ENCODE measurements at places on chromosomes 16 and 17.

DNA sequence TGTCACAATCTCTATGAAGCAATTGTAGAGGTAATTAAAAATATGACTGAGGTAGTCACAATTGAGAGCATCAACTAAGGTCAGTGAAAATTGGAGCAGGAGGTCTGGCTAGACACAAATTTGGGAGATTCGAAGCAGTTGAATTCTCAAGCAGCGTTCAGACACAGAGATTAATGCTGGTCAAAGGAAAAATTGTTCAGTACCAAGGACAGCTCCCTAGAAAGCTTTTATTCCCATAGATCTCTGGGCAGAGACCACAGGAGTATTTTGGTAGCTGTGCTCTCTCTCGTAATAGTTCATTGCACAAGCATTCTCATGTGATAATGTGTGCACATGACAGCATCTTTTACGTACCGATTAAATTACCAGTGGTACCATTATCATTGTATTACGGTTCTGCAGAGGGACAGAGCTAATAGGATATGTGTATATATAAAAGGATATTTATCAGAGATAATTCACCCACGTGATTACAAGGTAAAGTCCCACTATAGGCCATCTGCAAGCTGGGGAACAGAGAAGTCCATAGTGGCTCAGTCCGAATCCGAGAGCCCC is 387.5 kb upstream of the HSBP1 start:
- no peak for DNase-seq

- no peak for DNase-seq
Measured at GRCh38 chr17:19372439-19372838, 5.9 kb upstream of the MAPK7 start.

DNA sequence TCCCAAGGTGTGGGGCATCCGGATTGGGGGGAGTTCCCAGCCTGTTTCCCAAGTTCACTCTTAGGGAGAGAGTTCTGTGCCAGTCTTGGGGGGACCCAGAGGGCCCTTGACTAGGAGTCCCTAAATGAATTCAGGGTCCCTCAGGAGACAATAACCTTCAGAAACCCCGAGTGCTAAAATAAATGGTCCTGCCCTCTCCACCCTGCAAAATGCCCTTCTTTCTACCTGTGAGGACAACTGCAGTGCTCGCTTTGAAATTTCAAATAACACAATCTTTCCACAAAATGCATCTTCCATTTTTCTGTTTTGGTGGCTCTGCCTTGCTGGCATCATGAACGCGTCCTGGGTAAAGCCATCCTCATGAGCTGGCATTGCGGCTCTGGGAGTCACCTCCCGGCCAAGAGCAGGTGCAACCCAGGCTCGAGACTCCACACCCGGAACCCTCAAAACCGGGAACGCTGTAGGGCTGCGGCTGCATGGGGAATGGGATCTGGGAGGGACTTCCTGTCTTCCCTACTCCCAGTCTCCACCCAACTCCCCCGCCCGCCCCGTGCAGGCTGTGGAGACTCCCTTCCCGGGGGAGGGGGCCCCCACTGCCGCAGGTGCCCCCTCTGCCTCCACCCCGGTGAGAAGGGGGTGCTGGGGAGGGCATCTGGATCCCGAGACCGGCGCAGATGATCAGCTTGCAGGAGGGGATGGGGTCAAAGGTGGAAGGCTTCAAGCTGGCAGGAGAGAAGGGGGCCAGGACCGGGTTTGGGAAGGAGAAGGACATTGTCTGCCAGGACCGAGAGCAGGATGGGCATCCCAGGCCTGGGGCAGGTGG is at the start of gene ZNF205:
ZNF205 (plus strand) TSS at position 529 of the 823 bp plus-strand sequence. CDS start 845 bp downstream, outside the sequence.
- no peak for DNase-seq

DNA sequence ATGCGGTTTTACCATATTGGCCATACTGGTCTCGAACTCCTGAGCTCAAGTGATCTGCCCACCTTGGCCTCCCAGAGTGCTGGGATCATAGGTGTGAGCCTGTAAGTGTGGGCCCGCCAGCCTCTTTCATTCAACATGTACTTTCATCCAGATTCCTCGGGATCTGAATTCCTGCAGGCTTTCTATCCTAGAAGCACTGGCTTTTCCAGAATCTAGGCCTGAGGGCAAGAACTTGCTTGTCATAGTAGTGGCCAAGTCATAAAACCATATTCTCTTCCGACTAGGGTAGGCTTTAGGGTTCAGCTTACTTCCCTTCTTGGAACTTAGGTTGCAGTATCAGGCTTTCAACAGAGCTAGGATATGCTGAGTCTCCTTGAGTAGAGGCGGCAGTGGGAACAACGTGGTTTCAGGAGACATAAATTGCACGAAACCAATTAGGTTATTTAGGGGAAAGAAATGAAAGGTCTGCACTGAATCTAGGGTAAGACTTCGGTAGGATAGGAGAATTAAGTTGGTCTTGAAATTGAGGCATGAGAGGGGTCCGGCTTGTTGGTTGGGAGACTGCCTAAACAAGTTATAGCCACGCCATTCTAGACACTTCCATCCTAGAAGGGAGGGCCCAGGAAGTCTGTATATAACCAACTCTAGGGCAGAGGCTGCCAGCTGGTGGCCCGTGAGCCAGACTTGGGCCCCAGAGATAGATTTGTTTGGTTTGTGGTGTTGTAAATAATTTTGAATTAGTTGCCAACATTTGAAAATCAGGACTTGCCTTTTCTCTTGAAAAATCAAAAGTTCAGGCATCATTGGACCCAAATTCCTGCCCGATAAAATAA is 15.6 kb downstream of the SLC7A6 start:
- no peak for DNase-seq

DNA sequence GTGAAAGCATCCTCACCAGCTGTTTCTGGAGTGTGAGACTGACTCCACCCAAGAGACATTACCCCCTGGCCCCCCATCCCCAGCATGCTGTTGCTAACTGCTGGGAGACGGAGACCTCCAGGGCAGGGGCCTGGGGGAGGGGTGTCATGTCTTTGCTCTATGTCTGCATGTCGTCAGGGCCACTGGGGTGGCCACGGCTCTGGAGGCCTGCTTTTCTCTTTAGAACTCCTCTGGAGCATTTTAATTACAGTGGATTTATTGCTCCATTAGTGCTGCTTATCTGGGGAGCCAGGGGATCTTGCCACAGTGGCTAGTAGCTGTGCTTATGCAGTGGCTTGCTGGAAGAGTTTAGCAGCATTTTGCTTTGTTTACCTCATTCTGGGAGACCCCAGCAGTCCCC is 32.3 kb downstream of the CLEC16A start:
- no peak for DNase-seq

DNA sequence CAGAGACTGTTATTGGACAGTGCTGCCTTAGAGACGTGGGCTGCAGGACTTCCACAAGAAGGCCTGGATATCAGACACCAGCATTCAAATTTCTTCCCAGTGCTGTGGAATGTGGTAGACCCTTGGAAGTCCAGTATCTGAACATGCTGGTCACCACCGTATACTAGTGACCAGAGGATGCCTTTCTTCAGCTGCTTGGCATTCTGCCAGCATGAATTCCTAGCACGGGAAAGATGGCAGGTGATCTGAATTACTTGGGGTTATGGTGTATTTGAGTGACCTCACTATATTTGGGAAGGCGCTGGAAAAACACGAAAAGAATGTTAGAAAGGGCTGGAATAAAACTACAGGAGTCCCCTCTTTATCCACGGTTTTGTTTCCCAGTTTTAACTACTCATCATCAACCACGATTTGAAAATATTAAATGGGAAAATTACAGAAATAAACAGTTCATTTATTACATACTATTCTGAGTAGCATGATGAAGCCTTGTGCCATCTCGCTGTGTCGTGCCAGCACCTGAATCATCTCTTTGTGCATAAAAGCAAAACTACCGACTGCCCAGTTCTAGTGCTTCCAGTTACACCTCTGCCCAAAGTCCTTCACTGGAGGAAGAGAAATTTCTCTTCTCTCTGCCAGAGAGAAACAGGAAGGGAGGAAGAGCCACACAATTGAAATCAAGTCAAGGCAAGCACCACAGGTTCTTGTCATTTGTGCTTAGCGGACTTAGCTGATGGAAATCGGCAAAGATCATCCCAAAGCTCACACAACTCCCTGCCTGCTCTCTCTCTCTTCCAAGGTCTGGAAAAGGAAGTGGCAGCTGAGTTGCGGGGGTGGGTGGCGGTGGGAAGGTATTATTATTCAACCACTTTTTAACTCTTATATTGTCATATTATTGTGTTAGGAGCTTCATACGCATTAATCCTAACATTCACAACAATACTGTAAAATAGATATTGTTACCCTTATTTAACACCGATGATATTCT is 1.4 kb upstream of the CHST4 start:
- no peak for DNase-seq

GRCh38 chr17:56451629-56452028 is 141.9 kb upstream of the NOG start:
- no peak for DNase-seq

GRCh38 chr16:8717892-8718415 is 43.5 kb downstream of the ABAT start:
- no peak for DNase-seq

GRCh38 chr17:44983563-44983962 is 15.5 kb upstream of the C1QL1 start:
- DNase-seq, result no peak

DNA sequence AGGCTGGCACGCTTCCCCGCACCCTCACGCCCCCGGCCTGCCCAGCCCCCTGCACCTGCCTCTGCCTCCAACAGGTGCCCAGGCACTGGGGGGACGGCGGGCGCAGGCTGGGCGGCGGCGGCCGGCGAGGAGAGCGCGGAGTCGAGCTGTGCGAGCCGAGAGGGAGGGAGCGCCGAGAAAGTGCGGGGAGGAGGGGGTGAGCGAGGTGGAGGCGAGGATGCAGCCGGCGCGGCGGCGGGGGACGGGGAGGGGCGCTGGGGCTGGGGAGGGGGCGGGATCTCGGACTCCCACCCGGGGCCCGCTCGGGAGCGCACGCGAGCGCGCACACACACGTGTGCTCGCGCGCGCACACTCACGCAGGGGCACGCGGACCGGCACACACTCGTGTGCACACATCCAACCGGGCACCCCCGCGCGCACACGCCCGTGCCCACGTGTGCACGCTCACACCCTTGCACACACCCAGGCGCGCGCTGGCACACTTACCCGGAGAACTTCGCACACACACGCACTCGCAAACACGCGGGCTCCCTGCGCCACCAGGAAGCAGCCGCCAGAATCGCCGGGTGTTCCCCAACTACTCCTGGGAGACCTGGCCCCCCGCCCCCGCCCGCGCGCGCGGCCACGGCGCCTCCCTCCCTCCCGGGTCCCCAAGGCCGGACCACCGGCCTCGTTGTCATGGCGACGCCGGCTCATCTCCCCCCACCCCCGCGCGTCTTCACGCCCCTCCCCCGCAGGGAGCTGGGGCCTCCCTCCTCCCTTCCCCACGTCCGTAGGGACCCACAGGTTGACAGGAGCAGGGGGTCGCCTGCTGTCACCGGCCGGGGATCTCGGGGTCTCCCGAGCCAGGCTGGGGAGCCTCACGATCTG is at the start of gene DOC2A:
DOC2A (minus strand) TSS at position 184 of the 870 bp plus-strand sequence. CDS start 805 bp downstream, outside the sequence.
- no peak for DNase-seq

- DNase-seq, result no peak
Measured at GRCh38 chr16:1150511-1150982, 2.4 kb upstream of the CACNA1H start.

GRCh38 chr17:64546716-64547115 is 39.9 kb downstream of the CEP95 start:
- no peak for DNase-seq

- no peak for DNase-seq
Measured at GRCh38 chr17:53106886-53107285, 715.8 kb upstream of the KIF2B start.

GRCh38 chr17:2750721-2751120 is 1.3 kb upstream of the CCDC92B start:
- DNase-seq, result no peak

All from CD4-positive, alpha-beta T cell treated with Interleukin-1 beta for 1 hour (primary cell).